Kidney epithelial cell (primary cell): ENCODE measurements at places on chromosomes 6 and 20. TPM values are rescaled to one million over a fixed set of nuclear protein-coding genes. Genes with fewer than 3 reads are reported as not detected.

Gene MATN4
- total RNA-seq = not detected in 2 replicates

Gene WFDC12
- total RNA-seq = not detected in 2 replicates

Gene SIRPG
- not detected in 2 replicates for total RNA-seq

Gene TFAP2A
- 8.8 and 11.2 TPM in 2 replicates for total RNA-seq

Gene DNAAF9
- 11.8 and 12.6 TPM in 2 replicates for total RNA-seq

Gene CPXM1
- total RNA-seq = 68.7 and 97.4 TPM in 2 replicates

Gene ASIP
- not detected in 2 replicates for total RNA-seq

Gene SLC16A10
- total RNA-seq = 1.0 and 1.4 TPM in 2 replicates

Gene ELMO2
- 50.2 and 57.9 TPM in 2 replicates for total RNA-seq

Gene ULBP2
- total RNA-seq = 3.5 and 6.1 TPM in 2 replicates

Gene RNF217
- 22.1 and 23.8 TPM in 2 replicates for total RNA-seq

Gene GDAP1L1
- not detected in 2 replicates for total RNA-seq

Gene ZC2HC1B
- not detected in 2 replicates for total RNA-seq

GRCh38 chr20:58053391-58054055, 174.9 kb downstream of the ANKRD60 start:
- DNase-seq = no peak

GRCh38 chr6:53321701-53322100, 27.0 kb downstream of the ELOVL5 start:
- no peak for DNase-seq

DNA sequence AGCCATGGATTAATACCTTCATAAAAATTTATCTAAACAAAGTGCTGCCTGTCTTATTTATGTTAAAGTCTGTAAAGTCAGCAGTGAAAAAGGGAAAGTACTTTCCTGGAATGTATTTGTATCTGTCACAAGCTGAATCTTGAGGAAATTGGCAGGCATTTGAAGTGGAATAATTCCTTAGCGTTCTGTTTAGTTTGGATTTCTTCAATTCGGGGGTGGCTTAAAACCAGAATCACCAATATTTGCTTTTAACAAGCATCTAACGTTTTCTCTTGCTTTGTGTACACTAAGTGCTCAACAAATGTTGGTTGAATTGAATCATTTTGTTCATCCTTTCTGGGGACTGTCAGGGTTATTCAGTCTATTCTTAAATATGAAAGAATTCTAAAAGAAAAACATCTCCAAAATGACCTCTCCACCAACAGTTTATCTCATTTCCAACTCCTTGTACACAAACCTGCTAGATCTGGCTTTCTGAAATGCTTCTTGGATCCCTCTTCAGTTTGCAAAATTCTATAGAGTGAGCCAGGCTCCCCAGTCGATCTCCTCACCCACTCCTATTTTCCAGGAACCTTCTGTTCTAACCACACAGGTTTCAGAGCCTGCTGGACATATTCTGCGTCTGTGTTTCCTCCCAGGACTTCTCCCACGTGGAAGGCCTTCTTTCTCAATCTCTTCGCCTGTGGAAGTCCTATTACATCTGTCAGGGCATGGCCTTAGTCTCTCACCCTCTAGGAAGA, 2.0 kb upstream of the NPEPL1 start:
- DNase-seq = no peak

GRCh38 chr6:134146268-134147033, 94.0 kb upstream of the SLC2A12 start:
- DNase-seq = no peak

- DNase-seq = no peak
Measured at GRCh38 chr6:30507849-30508827, 18.8 kb downstream of the HLA-E start.

- DNase-seq = no peak
Measured at GRCh38 chr6:158002249-158002950, 20.7 kb downstream of the SYNJ2 start.

DNA sequence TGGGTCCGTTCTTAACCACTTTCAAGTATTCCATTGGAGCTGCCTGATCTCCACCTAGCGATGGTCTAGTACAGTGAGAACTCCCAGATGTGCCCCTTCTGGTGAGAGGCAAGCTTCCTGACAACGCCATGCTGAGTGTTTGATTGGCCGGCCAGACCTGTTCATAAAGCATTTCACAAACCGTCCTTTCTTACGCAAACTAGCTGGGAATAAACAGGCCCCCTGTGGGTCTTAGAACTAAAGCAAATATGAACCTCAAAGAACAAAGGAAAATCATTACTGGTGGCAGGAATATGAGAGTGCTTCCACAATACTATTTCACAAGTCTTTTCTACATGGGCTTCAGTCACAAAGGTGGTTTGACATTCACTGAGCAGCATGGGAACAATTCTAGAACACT, 15.6 kb upstream of the GCNT2 start:
- DNase-seq = no peak

DNA sequence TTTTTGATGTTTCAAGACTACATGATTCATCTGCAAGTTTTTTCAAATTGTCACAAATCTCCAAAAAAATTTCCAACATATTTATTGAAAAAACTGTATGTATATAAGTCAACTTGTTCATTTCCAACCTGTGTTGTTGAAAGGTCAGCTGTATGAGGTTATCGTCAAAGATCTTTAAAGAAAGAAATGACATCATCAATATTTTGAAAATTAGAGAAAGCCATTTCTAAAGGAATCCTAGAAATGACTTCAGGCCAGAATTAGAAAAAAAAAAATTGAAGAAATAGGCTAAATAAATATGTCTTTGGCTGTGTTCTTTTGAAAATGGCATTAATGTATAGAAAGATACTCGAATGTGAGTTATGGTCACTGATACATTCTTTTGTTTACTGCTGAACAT, 6.8 kb downstream of the RNF146 start:
- DNase-seq = no peak

DNA sequence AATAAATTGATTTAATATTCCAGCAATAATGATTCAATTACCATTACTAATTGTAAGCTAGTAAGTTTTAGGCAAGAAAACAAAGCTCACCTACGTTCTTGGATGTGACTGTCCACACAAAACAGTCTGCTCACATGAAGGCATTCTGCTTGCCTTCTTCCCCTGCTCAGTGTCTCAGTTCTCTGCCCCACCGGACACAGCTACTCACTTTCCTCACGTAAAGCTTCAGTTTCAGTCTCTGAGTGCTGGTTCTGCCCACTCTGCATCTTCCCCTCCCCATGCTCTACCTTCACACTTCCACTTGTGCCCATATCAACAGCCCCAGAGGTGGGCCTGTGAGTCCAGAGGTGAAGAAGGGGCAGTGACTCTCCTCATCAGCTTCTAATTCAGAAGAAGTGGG, 73.9 kb upstream of the C6orf118 start:
- DNase-seq = no peak

- DNase-seq = no peak
Measured at GRCh38 chr6:84428300-84428907, 201.0 kb upstream of the CEP162 start.

GRCh38 chr6:32971581-32972352, 3.4 kb downstream of the BRD2 start:
- DNase-seq = peak; percentile 98

GRCh38 chr6:49541210-49541724, 9.2 kb upstream of the C6orf141 start:
- peak; percentile 66 for DNase-seq

- no peak for DNase-seq
Measured at GRCh38 chr6:132218059-132218696, 183.1 kb downstream of the MOXD1 start.

DNA sequence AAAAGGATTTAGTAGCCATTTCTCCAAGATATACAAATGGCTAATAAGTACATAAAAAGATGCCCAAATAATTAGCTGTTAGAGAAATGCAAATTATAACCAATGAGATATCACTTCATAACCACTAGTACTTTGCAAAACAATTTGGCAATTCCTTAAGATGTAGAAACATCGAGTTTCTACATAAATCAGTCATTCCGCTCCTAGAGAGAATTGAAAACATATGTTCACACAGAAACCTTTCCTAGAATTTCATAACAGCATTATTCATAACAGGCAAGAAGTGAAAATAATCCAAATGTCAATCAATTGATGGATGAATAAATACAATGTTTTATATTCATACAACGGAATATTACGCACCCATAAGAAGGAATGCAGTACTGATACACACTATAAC, 20.5 kb upstream of the NT5E start:
- no peak for DNase-seq

- no peak for DNase-seq
Measured at GRCh38 chr6:99887066-99887465, 107.0 kb downstream of the MCHR2 start.

DNA sequence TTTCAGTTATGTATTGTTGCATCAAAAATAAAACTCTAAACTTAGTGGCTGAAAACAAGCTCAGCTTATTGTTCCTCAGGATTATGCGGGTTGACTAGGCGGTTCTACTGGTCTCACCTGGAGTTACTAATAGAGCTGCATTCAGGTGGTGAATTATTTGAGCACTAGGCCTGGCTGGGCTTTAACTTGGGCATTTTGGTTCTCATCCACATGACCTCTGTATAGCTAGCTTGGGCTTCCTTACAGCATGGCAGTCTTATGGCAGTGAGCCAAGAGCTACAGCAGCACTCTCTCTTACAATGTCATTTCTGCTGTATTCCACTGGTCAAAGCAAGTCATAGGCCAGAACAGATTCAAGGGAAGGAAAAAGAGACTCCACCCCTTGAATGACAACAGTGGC, 1.6 kb downstream of the PGBD1 start:
- DNase-seq = no peak

- DNase-seq = no peak
Measured at GRCh38 chr6:33960345-33961313, 156.8 kb upstream of the MLN start.

- DNase-seq = no peak
Measured at GRCh38 chr6:85382541-85382940, 67.3 kb upstream of the NT5E start.

DNA sequence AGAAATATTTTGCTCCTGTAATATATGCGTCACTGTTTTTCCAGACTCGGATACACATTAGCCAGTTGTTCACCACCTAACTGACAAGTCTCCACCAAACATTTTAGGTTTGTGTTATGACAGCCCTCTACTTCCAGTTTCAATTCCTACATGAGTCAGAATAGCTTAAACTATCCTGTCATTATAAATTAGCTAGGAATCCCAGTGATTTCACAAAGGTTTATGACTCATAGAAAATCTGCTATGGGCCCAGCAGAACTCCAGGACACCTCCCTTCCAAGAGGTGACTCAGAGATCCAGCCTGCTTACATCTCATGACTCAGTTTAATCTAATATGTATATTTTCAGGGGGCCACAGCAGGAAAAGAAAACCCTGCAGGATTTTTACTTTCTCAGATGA, 17.4 kb upstream of the PLCB4 start:
- DNase-seq = peak; percentile 98

GRCh38 chr6:136920216-136920615, 1.9 kb upstream of the SLC35D3 start:
- no peak for DNase-seq

- DNase-seq = no peak
Measured at GRCh38 chr6:11270030-11271027, 37.9 kb upstream of the NEDD9 start.
